ENCODE measurements at places on chromosomes 3 and 15. TPM values are rescaled to one million over a fixed set of nuclear protein-coding genes. Genes with fewer than 3 reads are reported as not detected.

GRCh38 chr3:97970956-97971620 lies 1.1 kb downstream of the RIOX2 start:
- no peak for DNase-seq

DNA sequence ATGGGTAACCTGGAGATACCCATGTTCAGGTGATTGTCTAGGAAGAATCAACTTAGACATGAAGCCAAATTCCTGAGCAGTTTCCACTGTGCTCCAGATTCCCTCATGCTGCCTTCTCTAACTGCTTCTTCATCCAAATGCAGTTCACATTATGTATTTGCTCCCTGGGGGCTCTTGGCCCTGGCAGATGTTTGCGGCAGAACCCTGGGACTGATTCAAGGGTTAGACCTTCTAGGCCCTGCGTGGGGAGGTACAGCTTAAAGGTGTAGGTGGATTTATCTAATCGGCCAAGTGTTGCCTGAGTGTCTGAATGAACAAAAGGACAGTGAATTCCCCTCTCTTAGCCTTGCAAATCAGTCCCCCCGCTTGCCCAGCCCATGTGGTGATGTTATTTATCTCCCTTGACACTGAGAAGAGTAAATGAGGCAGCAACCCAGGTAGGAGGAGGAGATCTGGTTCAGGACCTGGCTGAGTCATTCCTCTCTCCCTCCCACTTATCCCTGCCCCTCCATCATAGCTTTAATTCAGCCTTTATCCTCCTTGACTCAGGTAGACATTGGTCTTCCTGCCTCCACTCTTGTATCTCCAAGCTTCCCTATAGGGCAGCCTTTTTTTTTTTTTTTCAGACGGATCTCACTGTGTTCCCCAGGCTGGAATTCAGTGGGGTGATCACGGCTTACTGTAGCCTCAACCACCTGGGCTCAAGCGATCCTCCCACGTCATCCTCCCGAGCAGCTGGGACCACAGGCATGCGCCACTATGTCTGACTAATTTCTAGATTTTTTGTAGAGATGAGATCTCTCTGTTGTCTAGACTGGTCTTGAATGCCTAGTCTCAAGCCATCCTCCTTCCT lies 54.8 kb downstream of the MAGEF1 start:
- DNase-seq: peak; percentile 91

Gene PRRT3
- total RNA-seq: 3.8 TPM

Gene CISH
- total RNA-seq: 0.81 TPM

Gene FOXL2NB
- total RNA-seq: 1.4 TPM
